ENCODE measurements at places on chromosomes 5 and 9.

- no peak for DNase-seq
Measured at GRCh38 chr9:72897069-72897649, 55.7 kb downstream of the ALDH1A1 start.

DNA sequence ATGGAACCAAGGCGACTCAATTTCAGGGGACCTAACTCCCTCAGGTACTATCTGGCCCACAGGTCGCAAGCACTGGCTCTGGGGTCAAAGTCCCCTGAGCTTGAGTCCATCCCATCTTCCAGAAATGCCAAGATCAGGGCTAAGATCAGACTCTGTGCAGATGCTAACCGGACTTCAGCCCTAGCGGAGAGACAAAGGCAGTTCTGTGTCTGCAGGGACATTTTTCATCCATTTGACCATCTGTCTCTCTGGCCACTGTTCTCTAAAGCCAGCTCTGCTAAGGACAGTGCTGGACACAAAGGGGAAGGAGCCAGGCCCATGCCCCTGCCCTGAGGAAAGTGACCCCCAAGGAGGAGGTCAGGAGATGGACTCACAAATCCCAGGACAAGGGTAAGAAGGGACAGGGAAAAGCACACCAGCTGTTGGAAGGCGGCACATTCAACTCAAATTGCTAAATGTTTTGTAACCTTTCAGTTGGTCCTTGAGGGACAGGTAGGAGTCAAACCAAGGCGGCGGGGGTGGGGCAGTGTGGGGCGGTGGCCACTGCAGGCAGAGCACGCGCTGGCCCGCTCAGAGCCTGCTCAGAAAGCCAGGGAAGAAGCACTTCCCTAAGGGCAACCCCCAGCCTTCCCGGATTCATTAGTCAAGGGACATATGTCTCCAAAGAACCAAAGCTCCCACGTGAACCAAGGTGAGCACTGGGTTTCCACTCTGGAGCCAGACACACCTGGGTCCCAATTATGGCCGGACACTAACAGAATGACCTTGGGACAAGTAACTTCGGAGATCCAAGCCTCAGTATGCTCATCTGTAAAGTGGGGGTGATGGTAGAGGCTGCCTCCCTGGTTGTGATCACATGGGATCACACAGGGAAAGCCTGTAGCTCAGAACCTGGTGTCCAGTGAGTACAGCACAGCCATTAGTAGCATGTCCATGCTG, 42.8 kb downstream of the STK10 start:
- no peak for DNase-seq

- no peak for DNase-seq
Measured at GRCh38 chr9:33233626-33234342, 6.2 kb upstream of the SPINK4 start.

DNA sequence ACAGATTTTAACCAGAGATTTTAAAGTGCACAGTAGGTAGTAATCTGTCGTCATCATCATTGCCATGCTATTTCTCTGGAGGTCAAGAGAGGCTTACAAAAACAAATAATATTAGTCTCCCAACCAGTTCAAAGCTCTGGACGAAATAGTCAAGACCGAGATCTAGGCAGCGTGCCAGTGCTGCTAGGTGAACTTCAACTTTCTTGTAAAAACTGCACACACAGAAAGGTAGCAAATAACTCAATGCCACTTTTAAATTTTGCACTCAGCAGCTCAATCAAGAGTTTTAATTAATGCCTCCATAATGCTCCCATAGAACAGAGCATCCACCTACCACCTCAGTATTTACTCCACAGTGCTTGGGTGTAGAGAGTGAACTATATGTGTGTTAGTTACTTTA, 656.8 kb downstream of the IRX1 start:
- DNase-seq: no peak

DNA sequence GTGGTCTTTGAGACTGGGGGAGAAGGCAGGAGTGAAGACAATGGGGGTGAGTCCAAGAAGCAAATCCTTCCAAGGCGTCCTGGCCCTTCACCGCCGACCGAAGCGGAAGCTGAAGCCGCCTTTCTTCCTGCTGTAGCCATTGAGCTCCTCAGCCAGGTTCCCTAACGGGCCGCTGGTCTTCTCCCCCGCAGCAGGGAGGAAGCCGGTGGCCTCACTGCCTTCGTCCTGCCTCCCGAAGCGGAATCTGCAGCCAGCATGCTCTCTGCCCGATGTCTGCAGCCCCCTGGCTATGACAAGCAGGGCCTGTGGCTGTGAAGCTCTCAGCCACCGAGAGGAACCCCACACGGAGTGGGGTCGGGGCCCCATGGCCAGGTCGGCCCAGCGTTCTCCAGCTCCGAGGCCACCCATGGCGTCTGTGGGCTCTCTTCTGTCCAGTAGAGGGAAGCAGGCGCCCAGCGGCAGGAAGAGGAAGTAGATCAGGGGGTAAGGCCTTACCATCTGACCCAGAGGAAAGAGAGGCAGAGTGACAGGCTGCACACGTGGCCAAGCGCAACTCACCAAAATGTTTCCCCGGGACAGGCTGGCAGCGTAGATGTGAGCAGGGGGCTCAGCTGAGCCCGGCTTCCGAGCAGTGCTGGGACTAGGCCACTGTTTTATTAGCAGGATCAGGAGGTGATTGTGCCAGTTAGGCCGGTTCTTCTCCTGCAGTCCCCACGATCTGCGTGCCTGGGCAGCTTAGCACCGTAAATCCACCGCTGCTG, 3.1 kb downstream of the QRFP start:
- DNase-seq: no peak

GRCh38 chr5:62385816-62386400, 17.8 kb downstream of the DIMT1 start:
- no peak for DNase-seq

- DNase-seq: no peak
Measured at GRCh38 chr5:909994-910768, 17.5 kb downstream of the TRIP13 start.

DNA sequence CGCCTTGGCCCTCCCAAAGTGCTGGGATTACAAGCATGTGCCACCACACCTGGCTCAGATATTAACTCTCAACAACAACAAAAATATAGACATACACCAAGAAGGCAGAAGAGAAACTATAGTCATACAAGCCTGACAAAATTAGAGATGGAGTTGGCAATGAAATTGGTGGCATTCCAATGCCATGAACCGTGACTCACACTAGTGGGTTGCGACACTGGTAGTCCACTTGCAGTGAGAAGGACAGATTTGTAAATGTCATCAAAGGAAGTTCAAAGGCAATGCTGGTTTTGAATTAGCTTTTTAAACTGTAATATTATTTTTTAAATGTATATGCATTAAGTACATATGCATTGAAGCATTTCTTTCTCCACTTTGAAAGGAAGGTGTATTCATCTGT, 8.5 kb upstream of the DNAJC25 start:
- DNase-seq: no peak

GRCh38 chr5:119301906-119302305, 53.9 kb upstream of the TNFAIP8 start:
- DNase-seq: no peak

DNA sequence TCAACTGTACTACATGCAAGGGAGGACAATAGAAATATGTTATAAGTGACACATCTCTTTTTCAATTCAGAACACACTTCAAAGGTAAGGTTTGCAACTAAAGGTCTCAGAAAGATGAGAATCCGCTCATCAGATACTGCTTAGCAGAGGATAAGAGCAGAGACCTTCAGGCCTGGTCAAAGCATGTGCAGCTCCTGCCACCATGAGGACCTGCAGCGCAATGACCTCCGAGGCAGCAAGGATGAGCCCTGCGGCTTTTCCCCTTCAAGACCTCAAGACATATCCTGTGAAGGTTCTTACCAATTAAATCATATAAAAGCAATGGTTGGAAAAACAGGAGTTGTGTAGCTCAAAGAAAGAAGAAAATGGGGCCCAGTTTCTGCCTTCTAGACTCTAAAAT, 135.8 kb downstream of the TRIM36 start:
- peak; percentile 16 for DNase-seq

DNA sequence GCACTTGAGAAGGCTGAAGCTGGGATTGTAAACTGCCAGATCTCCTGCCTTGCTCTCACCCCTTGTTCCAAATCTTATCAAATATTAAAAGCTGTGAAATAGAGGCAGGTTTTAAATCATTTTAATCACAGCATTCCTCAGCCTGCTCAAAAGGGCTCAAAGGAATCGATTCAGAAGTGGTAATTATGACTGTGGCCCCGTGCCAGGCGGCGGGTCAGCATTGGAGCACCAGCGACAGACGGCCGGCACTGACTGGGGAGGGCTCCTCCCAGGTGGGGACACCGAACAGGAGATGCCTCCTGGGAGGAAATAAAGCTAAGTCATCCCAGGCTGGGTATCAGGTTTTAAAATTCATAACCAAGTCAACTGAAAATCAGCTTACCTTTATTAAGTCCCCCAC, 66.7 kb downstream of the KCNIP1 start:
- DNase-seq: no peak

DNA sequence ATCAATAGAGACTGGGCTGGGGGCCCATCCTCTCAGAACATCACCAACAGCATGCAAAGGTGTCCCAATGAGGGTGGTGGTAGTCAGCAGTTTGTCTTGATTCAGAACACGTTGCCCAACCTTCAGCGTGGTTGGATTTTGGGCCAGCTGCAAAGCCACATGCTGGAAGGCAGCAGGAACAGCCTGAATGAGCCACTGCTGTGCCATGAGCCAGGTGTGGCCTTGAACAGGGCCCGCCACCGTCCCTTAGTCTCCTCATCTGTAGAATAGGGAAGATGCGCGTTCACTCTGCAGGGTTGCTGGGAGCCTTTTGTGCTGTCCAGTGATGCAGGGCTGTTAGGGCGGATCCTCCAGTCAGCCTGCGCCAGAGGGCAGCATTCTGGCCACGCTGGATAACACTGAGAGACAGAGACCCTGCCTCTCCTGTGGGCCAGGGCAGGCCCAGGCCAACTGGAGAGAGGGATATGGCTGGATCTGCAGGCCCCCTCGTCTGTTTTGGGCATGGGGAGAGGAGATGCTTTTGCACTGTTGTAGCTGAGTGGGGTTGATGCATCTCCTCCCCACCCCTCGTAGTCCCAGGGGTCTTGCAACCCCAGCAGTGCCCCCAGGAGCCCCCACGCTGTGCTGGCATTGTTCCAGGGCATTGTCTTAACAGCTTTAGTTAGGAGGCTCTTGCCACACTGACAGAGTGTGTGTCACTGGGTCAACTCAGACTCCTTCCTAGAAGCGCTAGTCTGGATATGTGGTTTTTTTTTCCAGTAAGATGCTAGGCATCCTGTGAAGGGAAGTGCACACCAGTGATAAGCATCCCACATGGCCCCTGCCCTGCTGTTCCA, 42.1 kb downstream of the SLC46A2 start:
- no peak for DNase-seq

DNA sequence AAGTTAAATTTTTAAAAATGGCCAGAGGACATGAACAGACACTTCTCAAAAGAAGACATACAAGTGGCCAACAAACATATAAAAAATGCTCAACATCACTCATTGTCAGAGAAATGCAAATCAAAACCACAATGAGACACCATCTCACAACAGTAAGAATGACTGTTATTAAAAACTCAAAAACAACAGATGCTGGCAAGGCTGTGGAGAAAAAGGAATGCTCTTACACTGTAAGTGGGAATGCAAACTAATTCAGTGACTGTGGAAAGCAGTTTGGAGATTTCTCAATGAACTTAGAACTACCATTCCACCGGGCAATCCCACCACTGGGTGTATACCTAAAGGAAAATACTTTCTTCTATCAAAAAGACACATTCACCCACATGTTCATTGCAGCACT, 168.5 kb upstream of the PIK3R1 start:
- no peak for DNase-seq

- no peak for DNase-seq
Measured at GRCh38 chr5:41057231-41057630, 13.9 kb downstream of the MROH2B start.

DNA sequence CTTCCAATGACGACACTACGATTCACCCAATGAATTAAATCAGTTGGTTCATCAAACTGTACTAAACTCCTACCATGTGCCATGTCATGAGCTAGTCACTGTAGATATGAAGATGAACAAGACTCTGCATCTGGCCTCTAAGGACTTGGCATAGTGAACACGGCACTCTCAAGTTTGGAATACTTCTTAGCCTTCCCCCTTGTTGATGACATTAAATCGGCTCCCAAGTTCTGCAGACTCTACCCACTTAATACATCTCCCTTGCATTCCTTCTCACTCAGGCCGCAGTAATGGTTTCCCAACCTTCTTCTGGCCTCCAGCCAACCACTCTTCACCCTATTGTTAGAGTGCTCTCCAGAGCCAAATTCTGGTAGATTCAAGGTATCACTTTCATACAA, 184.7 kb downstream of the MAPKAP1 start:
- no peak for DNase-seq

- DNase-seq: no peak
Measured at GRCh38 chr5:151087486-151087885, 6.7 kb upstream of the TNIP1 start.

DNA sequence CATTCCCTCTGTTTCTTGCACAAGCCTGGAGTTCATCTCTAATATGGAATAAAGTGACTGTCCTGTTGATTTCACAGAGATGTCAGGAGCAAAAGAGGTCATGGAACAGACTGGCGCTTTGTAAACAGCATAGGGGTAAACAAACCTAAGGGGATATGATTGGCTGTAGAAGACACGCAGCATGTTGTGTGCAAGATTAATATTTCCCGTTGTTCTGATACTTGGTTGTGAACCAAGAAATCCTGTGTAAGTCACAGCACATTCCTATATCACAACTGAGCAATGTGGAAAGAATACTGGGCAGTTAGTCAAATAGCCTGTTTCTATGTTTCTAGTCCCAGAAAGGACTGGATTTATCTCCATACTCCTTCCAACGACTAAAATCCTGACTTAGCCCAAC, 3.2 kb downstream of the ADAMTS12 start:
- DNase-seq: no peak

DNA sequence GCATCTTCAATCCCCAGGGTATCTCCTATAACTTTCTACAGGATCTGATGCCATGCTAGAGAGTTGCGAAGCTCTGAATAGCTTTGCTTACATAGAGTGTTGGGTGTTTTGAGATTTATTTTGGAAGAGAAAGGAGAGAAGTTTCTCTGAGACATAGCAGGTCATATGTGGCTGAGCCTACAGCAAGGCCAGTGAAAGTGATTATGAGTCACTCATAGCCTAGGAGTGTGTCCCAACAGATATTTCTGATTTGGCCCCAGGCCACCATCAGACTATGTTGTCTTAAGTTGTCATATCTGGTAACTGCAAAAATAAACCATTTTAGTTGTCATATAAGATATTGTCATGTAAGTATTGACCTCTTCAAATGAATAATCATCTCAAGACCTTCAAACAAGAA, 132.0 kb upstream of the RAI14 start:
- no peak for DNase-seq

GRCh38 chr9:134793288-134794188, 87.1 kb upstream of the FCN2 start:
- no peak for DNase-seq

GRCh38 chr5:104355350-104355749, 792.8 kb upstream of the NUDT12 start:
- DNase-seq: no peak

DNA sequence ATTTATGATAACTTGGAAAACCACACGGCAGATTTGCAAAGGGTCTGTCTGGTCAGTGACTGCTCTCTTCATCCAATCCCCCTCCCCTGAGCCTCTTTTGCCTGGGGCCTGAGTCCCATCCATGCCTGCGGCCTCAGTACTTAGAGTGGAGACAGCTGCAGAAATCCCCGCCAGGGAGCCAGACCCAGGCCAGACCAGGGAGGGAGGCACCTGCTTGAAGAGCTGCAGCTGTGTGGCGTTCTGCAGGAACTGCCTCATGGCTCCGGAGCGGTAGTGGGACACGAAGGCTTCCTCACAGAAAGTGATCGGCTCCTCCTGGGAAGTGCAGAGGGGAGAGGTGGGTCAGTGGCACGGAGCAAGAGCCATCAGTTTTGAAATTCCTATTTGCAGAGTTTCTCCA, 101.6 kb downstream of the CRB2 start:
- DNase-seq: no peak

Measured in NT2/D1 (cell line).